Glutamatergic neuron (in vitro differentiated cells): ENCODE measurements at places on chromosomes 13 and 19. TPM values are rescaled to one million over a fixed set of nuclear protein-coding genes. Genes with fewer than 3 reads are reported as not detected.

The CYP4F2 gene
- not detected for total RNA-seq

The SOHLH2 gene
- 0.78 TPM for total RNA-seq

The PEAK3 gene
- total RNA-seq = not detected

The OR7D2 gene
- not detected for total RNA-seq

The ZNF441 gene
- 10.6 TPM for total RNA-seq

DNA sequence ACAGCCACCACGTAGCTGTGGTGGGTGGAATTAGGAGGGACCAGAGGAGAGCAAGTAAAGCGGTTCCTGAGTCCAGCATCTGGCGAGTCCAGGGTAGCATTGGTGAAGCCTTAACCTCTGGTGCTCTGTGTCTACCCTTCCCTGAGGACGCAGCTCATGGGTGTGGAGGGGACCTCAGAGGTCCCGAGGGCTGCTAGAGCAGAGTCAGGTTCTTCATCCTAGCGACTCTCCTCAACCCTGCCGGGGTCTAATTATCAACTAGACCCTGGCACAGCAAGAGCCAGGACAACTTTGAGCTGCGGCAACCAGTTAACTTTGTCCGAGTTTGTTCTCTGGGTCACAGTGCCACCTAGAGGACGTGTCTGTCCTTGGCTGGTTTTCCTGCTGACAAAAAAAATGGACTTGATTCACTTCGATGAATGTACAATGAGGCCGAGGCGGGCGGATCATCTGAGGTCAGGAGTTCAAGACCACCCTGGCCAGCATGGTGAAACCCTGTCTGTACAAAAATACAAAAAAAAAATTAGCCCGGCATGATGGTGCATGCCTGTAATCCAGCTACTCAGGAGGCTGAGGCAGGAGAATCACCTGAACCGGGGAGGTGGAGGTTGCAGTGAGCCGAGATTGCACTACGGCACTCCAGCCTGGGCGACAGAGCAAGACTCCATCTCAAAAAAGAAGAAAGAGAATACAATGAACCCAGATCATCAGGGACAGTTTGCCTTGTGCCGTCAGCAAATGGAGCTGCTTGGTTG, 25.0 kb downstream of the TSSK6 start:
- DNase-seq = peak; percentile 83

GRCh38 chr13:24675806-24676570, 4.2 kb upstream of the ATP12A start:
- no peak for DNase-seq

DNA sequence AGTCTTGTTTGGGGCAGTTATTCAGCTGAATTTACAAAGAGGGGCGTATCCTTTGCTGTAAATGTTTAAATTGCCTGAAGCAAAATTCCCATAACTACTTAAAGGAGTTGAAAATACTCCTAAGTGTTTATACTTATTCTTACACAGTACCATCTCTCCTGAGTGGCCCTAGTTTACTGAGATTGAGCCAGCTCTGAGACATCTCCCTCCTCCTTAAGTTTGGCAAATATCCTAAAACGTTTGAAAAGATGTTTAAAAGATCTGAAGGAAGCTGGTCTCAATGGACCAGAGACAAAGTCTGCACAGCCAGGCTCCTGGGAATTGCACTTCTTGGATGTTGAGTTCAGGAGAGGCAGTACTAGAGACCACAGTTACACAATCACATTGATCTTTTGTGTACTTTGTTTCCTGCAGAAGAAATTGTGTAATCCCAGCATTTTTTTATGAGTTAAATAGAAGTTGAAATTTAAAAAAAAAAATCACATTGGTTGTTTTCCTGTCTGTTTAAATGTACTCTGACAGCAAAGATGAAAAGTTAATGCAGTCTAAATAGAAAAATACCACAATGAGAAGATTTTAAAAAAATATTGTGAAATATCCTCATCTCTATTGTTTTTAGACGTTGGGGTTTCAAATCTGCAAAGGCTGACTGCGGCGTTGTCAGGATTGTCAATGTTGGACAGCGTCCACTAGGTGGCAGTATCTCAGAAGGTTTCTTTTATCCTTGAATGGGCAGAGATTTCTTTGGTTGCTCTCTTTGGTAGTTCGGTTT, 20.7 kb downstream of the TNFSF11 start:
- peak; percentile 49 for DNase-seq

DNA sequence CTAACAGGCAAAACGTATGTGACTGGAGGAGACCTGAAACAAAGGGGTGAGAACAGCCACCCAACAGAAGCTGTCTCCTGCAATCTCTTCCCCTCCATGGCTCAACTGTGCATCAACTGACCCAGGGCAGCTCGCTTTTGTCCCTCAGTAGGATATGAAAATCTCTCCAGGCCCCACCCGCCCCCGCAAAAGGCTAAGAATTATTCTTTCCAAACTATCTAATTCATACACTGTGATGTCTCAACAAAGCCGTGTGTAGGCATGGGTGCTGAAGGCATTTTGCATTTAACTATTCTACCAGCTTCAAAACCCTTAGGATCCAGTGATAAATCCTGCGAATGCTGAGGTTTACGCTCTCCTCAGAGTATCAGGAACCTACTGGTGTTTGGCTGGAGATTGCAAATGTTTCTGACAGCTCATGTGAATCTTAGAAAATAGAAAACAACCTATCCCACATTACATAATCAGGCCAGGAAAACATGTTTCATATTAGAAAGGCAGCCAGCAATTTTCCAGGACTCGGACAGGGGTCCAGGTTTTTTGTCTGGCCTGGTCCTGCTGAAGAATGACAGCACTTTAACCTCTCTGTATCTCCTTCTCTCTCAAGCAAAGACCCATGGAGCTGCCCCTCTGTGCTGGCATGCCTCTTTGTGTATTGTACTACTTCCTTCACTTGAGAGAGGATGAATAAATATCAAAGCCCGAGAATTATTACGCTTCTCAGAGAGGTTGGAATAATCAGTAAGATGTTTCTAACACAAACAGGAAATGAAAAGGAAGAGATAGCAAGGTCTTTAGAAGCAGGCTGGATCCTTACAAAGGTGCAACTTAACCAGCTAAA, 17.3 kb downstream of the DHRS12 start:
- no peak for DNase-seq

GRCh38 chr13:32624441-32624840, 38.2 kb downstream of the PDS5B start:
- DNase-seq = no peak

DNA sequence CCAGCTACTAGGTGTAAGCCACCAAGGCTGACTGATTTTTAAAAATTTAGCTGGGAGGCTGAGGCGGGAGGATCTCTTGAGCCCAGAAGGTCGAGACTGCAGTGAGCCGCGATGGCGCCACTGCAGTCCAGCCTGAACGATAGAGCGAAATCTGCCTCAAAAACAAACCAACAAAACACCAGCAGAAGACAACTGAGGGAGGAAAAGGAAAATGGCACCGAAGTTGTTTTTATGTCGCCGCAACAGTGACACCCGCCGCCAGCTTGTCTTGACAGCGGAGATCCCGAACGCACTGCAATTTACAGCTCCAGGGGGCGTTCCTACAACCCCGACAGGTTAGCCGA, 298 bp upstream of the FAM98C start:
- DNase-seq = no peak

DNA sequence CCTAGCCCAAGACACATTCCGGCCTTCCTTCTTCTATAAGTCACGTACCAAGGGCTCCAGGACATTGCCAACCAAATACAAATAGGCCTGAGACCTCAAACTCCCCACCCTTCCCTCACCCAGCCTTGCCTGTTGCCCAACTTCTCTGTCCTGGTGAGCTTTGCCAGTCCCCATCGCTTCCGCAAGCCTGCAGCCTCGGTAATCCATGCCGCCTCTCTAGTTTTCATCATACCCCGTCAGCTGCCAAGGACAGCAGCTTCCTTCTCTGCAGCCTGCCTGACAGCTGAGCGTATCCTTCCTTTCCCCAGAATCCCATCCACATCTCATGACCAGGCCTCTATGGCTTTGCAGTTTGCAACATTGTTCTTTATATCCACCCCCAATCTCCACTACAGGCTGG, 36.6 kb upstream of the POMP start:
- DNase-seq = no peak

DNA sequence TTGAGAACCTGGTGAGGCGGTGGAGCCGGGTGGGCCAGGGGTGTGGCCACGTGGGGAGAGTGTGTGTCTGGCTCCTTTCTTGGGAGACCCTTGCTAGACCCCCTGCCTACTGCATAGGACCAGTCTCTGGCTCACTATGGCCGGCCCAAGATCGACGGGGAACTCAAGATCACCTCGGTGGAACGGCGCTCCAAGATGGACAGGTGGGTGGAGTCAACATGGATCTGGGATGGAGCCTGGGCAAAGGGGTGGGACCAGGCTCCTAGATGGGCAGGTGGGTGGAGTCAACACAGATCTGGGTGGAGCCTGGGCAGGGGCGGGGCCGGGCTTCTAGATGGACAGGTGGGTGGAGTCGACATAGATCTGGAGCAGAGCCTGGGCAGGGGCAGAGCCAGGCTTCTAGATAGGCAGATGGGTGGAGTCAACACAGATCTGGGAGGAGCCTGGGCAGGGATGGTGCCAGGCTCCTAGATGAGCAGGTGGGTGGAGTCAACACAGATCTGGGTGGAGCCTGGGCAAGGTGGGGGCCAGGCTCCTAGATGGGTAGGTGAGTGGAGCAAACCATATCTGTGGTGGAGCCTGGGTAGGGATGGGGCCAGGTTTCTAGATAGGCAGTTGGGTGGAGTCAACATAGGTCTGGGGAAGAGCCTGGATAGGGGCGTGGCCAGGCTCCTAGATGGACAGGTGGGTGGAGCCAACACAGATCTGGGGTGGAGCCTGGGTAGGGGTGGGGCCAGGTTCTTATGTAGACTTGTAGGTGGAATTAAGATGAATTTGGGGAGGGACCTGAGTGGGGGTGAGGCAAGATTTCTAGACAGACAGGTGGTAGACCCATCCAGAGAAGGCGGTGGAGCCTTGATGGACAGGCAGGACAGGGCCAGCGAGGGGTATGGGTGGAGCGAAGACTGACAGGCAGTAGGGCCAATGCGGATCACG, 56.5 kb downstream of the VAV1 start:
- DNase-seq = no peak

DNA sequence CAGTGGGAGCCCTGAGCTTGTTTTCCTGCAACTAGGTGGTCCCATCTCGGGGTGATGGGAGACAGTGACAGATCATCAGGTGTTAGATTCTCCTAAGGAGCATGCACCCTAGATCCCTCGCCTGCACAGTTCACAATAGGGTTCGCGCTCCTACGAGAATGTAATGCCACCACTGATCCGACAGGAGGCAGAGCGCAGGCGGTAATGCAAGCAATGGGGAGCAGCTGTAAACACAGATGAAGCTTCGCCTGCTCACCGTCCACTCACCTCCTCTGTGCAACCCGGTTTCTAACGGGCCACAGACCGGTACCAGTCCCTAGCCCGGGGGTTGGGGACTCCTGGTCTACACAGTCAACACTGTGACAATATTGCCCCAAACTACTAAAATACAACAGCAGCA, 38.8 kb downstream of the CARD8 start:
- peak; percentile 35 for DNase-seq

DNA sequence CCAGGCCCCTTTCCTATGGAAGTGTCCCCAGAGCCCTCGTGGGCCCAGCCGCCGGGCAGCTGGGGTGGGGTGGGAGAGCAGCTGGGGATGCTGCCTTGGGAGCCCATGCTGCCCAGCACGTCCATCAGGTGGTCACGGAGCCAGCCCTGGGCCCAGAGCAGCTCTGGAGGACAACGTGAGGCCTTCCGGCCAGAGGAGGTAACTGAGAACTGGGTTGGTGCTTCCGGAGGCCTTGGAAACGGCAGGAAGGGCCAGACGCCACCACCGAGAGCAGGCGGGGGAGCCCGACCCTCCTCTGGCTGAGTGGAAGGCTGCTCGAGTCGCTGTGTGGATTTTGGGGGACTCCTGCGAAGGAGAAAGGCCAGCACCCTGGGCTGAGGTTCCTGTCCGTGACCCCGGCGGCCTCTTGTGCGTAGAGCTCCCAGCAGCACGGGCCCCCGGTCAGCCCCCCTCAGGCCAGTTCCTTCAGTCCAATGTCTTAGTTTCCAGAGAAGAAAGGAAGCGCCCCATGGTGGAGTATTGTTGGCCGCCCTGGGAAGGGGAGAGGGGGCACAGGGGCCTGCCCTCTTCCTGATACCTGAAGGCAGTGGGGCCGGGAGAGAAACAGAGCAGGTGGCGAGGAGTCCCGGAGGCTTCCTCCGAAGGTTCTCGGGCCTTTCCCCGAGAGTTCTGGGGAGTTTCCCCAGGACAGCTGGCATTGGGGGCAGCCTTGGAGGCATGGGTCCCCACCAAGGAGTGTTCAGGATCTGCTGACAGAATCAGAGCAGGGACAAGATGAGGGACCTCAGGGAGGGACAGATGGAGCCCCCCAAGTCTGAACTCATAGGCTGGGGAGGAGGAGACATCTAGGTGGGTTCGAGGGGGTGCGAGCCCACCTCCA, 68.8 kb downstream of the MLLT1 start:
- DNase-seq = no peak

DNA sequence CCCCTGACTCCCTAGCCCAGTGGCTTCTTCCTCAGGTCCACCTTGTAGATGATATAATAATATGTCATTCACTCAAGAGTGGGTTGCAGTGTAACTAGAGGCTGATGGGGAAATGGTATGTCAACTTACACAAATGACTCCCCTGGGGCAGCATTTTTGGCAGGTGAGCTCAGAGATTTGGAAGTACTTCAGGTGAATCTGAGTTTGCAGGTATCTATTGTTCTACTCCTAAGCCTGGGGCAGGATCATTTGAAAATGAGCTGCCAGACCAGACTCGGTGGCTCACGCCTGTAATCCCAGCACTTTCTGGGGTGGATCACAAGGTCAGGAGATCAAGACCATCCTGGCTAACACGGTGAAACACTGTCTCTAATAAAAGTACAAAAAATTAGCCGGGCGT, 11.6 kb upstream of the CNMD start:
- no peak for DNase-seq

- DNase-seq = no peak
These were observed 52.8 kb downstream of the ZNF823 start for GRCh38 chr19:11685676-11686650.

DNA sequence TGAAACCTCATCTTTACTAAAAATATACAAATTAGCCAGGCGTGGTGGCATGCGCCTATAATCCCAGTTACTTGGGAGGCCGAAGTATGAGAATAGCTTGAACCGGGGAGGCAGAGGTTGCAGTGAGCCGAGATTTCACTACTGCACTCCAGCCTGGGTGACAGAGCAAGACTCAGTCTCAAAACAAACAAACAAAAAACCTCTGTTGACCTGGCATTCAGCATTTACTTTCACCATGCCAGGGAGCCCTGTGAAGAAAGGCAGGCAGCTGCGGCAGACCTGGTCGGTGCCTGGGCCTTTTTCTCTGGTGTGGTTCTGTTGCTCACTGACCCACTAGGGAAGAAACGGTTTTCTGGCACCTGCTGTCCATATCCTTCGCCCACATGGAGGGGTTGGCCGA, 49.8 kb downstream of the DNM2 start:
- DNase-seq = no peak

GRCh38 chr13:106493533-106494220, 41.8 kb downstream of the EFNB2 start:
- DNase-seq = no peak

GRCh38 chr13:20812890-20813289, 39.1 kb upstream of the EEF1AKMT1 start:
- DNase-seq = no peak

DNA sequence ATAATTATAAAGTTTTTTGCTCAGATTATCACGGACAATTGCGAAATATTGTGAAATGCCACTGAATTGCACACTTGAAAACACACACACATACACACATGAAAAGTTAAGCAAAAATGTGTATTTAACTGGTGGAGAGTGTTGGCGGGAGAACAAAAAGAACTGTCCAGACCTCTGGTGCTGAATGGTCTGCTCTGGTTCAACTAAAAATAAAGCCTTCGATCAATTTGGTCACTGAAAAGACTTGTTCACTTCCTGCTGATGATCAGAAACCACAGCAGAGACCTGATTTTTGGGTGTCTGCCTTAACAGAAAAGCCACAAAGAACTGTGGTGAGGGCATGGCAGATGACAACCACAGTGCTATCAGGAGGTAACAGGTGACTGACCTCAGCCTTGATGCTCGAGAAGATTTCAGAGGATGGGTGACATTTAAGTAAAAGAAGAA, 4.0 kb upstream of the IGFL1 start:
- DNase-seq = no peak
